ENCODE measurements at places on chromosomes 1 and 21.

DNA sequence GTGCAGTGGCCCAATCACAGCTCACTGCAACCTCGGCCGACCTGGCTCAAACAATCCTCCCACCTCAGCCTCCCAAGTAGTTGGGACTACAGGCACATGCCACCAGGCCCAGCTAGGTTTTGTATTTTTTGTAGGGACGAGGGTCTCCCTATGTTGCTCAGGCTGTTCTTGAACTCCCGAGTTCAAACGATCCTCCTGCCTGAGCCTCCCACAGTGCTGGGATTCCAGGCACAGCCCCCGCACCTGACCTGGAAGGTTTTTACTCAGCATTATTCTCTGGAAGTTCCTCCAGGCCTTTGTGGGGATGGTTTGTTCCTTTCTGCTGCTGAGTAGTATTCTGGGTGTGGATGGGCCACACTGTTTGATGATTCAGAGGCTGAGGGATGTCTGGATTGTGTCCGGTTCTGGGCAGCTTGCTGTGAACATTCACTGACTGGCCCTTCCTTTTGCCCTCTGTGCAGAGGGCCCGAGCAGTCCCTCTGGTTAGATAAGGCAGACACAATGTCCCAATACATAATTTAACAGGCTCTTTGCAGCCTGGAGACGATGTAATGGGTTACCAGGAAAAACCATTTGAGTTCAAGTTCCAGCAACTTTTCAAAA is 6.0 kb upstream of the TRAPPC10 start:
- DNase-seq = no peak

DNA sequence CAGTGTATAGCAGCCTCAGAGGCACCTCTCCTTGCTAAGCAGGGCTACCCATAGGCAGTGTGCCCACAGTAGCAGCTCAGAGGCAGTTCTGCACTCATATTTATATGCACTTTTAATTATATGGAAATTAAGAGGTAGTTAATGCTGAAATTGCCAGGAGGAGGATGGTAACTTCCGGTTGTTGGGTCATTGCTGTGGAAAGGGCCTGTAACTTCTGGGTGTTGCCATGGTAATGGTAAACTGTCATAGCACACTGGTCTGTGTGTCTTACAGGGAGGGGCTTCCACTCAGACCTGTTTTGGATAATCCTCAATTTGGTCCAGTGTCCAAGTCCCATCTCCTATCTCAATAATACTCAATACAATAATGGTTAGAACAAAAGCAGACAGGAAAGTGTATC is 7.6 kb downstream of the CFH start:
- DNase-seq = no peak

DNA sequence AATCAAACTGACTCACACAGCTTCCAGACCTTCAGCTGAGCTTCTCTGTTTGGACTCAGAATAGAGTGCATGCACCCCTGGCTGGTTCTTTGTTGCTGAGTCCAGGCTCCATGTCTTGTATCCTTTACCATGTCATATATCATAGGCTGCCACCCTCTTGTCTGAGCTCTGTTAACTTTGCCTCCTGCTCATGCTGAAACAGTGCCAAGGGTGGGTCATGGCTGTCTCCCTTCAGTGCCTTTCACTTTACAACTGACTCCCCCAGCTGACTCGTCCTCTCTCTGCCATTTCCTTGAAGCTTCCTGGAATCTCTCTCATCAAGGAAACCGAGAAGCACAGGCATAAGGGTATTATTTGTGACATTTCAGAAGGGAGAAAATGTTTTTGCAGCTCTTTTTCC is 885.3 kb downstream of the TTLL7 start:
- no peak for DNase-seq

DNA sequence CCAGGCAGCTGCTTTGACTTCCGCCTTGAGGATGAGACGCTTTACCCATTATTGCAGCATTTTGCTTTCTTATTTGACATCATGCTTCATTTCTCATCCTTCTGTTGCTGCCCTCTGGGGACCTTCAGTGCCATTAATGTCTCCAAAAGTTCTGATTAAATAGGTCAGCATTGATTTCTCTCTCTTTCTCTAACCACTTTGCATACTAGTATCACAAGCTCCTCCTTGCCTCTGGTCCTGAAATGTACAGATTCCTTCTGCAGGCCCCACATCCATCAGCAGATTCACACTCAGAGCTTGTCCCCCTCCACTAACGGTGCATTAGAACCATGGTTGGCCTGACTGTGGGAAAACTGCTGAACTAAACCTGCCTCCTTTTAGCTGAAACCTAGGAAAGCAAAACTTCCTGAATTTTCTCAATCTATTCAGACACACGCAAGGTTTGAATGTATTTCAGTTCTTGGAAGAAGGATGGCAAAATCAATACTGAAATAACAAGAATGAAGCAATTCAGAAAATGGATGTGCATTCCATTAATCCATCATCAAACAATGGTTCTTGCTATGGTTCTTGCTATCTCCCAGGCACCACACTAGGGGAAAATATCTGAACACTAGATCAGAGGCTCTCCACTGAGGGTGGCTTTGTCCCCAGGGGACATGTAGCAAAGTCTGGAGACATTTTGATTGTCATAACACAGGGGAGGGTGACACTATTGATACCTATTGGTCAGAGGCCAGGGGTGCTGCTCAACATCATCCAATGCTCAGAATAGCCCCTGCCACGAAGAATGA is 154.5 kb downstream of the PCP4 start:
- DNase-seq = no peak

DNA sequence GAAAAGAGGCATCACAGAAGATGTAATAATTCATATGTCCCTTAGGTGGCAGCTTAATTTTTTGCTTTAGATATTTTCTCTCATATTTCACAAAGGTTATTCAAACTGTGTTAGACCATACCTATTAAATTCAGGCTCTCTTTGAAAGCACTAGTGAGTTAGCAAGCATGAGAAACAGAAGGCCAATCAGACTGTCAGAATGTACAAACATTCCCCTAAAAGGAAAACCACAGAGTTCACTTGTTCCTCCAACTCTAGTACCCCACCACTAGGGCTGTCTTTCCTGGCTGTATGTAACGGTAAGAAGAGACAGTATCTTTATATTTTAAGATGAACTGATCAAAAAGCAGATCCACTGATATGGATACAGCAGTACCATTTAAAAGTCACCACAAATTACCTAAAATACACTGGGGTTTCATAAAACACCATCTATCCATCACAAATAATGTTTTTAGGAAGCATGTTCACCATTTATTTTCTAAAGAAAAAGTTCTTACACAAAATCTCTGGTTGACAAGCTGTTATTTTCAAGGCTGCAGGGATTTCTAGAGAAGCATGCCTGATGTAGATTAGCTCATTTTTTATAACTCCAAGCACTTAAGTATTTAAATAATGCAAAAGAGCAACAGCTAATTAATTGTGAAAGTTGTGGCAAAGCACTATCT is 1.8 kb downstream of the ARPC5 start:
- no peak for DNase-seq

GRCh38 chr1:53285969-53286760 is 41.7 kb downstream of the LRP8 start:
- no peak for DNase-seq

All from stimulated activated naive CD8-positive, alpha-beta T cell treated with anti-CD3 and anti-CD28 coated beads, Interleukin-15, Interleukin-2, amounts not matched to agents 100 U/mL and 50 U/mL, for 24 hours (primary cell).